ENCODE measurements at places on chromosomes 6 and 20.

- no peak for DNase-seq
These were observed 51.2 kb downstream of the BMP6 start for GRCh38 chr6:7777074-7777473.

GRCh38 chr20:11799281-11799684 is 118.4 kb upstream of the BTBD3 start:
- no peak for DNase-seq

DNA sequence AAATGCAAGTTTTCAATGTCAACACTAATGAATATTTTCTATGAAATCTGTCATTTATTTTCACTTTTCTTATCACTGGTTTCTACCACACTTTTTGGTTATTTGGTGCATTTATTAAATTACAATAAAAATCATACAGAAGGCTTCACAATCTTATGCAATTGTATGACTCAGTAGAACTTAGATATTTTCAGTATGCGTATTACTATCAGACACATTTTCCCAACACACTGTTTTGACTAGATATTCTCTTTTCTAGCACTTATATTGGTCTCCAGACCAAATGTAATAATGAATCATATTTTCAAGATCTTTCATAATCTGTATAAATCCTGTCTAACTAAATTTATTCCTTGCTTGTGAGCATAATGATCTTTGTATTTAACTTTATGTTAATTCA is 74.1 kb downstream of the FAM83B start:
- DNase-seq: no peak

GRCh38 chr6:51854876-51855275 is 232.5 kb downstream of the PKHD1 start:
- DNase-seq: no peak

- DNase-seq: peak; percentile 57
These were observed 67.3 kb downstream of the PREX1 start for GRCh38 chr20:48760403-48760983.

DNA sequence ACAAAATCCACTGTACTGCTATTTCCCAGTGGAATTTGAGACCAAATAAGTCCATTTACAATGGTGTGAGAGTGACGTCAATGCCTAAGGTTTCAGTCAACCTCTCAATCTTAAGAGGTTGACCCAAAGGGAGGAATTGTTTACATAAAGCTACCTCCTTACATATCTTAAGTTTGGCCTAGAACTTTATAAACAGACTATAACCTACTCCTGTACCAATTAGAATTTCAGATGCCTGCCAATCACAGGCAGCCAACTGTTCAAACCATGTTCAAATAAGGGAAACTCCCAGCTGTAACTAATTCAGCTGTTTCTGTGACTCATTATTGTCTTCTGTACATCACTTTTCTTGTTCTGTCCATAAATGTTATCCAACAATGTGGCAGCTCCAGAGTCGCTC is 14.5 kb downstream of the LGSN start:
- DNase-seq: no peak

- peak; percentile 3 for DNase-seq
These were observed 109.1 kb downstream of the PRDM1 start for GRCh38 chr6:106194949-106195921.

DNA sequence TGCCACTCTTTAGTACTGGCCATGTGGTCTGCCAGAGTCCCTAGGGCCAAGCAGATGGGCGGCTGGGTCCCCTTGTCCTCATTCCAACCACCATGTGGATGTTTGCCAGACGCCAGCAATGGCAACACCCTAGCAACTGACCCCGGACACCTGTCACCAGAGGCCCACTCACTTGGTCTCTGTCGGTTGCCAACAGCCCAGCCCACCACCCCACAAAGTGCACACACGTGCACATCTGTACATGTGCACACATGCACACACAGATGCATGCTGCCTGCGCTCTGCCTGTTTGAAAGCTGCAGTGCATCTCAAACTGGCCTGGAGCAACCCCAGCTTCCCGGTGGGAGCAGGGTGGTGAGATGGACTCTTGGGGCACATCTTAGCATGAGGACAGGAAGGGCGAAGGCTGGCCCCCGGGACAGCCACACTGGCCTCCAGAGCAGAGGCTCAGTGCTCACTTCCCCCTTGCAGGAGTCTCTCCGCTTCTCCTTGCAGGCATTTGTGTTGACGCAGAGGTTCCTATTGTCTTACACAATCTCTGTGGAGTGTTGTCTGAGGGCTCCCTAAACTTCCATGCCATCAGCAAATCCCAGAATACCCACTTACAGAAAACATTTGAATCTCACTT is 54.0 kb downstream of the PSMG4 start:
- DNase-seq: no peak

- DNase-seq: no peak
These were observed 92.3 kb upstream of the ELOVL5 start for GRCh38 chr6:53441035-53441493.

- DNase-seq: peak; percentile 5
These were observed 56.0 kb downstream of the OTOR start for GRCh38 chr20:16803965-16804792.

- no peak for DNase-seq
These were observed 34.0 kb downstream of the KIF25 start for GRCh38 chr6:168031411-168031971.

DNA sequence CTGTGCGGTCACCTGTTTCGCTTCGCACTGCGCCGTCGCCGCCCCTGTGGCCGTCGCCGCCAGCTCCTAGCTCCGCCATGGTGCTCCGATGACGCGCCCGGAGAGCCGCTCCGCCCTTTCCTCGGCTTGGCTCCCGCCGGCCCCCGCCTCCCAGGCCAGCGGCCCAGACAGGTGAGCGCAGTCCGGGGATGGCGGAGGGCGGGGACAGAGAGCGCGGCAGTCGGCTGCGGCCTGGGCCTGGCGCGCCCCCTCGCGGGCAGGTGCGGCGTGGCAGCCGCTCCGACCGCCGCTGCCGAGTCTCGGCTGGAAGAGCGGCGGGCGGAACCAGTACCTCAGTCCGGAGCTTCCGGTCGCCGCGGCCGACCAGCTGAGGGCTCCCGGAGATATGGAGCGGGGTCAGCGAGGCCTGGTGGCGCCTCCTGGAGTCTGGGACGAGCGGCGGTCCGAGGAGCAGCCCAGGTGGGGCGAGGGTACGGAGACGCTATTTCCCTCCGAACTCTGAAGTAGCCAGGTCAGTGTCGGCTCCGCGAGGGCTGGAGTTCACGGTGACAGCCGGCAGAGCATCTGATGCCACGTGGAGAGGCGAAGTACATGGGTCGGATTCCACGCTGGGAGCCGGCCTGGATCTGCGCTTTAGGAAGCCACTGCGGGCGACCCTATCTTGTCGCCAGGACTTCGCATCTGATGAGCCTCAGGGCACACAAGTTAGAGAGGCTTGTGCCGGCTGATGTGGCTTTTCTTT is at the start of gene MAP7:
Gene MAP7 (minus strand): TSS at position 93 of the 742 bp plus-strand sequence. CDS start 14 bp downstream, at position 79.
- DNase-seq: peak; percentile 35

GRCh38 chr6:16803294-16804200 is 42.3 kb upstream of the ATXN1 start:
- no peak for DNase-seq

DNA sequence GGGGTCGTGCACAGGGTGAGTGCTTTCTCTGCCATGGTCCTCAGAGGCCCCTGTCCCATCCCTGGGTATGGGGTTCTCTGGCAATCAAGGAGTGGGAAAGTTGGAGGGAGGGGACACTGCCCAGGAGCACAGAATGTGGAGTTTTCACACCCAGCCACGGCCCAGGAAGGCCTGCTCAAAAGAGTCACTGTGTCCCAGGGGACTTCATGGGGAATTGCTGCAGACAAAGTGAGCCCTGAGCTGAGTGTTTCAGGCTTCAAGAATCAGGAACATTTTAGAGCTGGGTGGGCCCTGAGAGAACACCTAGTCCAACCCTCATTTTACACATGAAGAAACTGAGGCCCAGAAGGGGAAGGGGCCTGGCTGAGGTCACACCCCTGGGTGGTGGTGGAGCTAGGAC is 5.7 kb downstream of the MAPK13 start:
- DNase-seq: no peak

DNA sequence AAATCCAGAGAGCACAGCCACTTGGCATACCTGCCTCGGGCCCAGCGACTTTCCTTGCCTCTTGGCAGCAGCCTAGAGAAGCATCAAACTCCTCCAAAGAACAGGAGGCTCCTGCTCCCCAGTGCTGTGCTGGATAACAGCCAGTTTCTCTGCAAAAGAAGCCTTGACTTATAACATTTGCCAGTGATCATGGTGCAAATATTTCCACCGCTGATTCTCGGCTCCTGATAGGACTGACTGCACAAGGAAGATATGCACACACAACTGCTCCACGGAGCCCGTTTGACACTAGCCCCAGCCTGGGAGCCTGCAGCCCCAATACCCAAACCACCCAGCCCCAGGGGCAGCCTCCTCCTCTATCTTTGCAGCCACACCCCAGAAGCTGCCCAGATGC is 17.5 kb downstream of the ACSS1 start:
- no peak for DNase-seq

- DNase-seq: no peak
These were observed 66.0 kb downstream of the BLOC1S5 start for GRCh38 chr6:7998103-7998725.

GRCh38 chr6:47817749-47818148 is 35.9 kb downstream of the OPN5 start:
- DNase-seq: no peak

GRCh38 chr6:169220068-169220964 is 33.3 kb downstream of the THBS2 start:
- DNase-seq: no peak

- no peak for DNase-seq
These were observed 6.3 kb downstream of the OR2A4 start for GRCh38 chr6:131694832-131695426.

- no peak for DNase-seq
These were observed 215.8 kb upstream of the CDYL start for GRCh38 chr6:4560221-4561077.

DNA sequence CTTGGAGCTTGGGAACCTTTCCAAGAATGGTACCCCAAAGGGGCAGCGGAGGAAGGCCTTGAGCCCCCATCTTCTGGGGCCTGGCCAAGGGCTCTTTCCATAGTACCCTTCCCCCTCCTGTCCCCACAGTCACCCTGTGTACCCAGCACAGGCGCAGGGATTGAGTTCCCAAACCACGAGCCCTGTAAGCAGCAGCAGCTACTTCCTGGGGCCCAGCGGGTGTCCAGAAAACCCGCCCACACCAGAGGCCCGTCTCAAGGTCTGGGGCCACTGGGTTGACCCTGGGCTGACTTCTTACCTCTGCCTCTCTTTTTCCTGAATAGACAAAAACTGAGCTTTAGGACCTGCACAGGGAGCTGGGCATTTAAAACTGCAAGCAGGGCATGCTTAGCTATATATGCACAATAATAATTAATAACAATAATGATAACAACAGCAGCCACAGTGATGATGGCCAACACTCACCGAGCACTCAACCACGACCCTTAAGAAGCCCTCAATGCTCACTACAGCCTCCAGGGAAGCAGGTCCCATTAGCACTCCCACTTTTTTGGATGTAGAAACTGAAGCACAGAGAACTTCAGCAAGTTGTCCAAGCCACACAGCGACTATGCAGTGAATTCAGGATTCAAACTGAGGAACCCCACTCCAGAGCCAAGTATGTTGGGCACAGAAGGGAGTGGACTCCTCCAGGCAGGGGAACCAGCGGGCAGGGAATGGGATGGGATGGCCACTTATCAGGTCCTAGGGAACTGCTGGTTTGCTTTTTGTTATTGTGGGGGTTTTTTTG is 14.5 kb downstream of the NOL4L start:
- DNase-seq: no peak

DNA sequence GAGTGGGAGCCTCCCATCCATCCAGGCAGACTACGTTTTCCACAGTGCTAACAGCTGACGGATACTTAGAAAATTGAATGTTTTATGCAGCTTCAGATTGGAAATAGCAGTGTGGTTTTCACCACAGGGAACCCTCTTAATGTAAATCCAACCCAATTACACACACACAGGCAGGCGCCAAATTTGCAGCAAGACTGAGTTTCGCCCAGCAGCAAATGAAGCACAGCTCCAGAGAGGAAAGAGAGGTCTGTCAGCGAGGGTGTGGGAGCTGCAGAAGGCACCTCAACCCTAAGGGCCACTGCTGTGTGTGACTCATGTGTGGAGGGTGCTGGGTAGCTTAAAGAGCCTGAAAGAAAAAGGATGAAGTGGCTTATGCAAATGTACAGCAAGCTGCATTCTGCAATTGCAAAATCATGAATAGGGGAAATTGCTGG is 365.7 kb downstream of the MAFB start:
- DNase-seq: no peak

- DNase-seq: no peak
These were observed 50.9 kb upstream of the DACT2 start for GRCh38 chr6:168370310-168370991.

GRCh38 chr6:74409447-74409846 is 713.4 kb downstream of the CD109 start:
- no peak for DNase-seq

GRCh38 chr6:103798166-103798565 is 1061.6 kb downstream of the HACE1 start:
- DNase-seq: no peak

DNA sequence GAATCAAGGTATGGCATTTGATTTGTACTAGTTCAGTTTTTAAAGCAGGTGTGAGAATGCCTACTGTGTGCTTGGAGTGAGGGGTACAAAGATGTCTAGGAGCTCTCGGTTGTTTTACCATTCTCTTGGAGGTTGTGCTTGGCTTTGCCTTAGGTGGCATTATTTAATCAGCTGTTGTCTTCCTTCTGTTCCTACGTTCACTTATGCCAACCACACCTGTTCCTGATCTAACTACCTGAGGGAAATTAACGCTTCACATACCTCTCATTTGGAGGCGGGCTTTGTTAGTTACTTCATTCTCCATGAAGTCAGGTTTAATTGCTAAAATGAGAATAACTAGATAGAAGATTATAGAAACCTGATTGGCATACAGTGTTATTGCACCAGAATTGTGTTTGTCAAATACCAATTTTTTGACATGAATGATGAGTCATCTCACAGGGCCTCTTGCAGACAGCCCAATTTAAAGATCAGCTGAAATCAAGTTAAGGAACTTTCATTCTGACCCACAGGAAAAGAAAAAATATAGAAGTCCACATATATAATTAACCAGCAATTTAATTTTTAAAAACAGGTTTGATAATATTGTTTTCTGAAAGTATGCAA is 24.8 kb upstream of the PBOV1 start:
- DNase-seq: no peak

DNA sequence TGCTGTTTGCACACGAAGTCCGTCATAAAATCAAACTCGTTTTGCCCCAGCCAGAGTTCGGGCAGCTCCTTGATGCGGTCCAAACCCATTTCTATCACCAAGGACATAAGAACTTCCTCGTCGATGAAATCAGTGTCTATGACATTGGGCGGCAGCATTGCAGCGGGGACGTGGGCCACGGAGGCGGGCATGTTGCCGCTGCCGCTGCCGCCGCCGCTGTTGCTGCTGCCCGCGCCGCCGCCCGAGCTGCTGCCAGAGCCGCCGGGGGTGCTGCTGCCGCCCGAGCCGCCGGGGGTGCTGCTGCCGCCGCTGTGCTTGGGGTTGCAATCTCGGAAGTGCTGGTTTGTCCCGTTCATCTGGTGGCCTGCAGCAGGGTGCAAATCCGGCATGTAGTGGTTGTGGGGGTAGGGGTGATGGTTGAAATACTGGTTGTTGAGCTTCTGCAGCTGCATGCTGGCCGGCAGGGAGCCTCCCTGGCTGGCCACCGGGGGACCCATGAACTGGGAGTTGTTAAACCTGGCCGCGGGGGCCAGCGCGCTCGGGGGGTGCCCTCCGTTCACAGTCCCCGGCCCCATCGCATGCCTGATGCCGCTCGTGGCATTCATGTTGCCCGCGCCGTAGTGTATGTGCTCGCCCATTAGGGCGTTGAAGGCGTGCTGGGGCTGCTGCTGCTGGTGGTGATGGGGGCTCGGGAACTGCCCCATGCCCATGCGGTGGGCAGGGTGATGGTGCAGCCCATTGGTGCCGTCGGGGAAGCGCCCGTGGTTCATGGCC is 1.1 kb downstream of the CITED2 start:
- DNase-seq: peak; percentile 52

GRCh38 chr6:390914-391558 is 516 bp upstream of the IRF4 start:
- DNase-seq: peak; percentile 18

Data from stimulated activated naive CD4-positive, alpha-beta T cell (primary cell).